ENCODE measurements at places on chromosomes 6 and 20.
A peak's percentile ranks its signal among the peaks of the same experiment; 100 is the strongest.

- DNase-seq, result no peak
These were observed 43.0 kb upstream of the PKHD1 start for GRCh38 chr6:52130440-52130839.

- DNase-seq, result no peak
These were observed 197.7 kb downstream of the ARID1B start for GRCh38 chr6:156974830-156975261.

DNA sequence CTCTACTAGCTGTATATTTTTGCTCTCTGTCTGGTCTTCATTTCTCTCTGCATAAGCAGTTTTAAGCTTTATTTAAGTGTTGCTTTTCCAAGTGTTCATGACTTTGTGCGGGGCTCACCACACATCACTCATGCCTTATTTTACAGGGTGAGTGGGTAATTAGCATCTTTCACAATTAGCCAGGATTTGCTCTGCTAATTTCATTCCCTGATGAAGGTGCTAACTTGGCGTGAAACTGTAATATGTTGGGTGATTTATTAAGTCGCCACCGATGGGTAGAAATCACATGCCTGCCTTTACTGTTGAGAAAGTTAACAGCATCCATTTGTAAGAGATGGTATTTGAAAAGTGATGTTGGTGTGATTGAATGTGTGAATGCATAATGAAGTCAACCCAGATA is 44.7 kb downstream of the DEFB114 start:
- no peak for DNase-seq

- no peak for DNase-seq
These were observed 10.8 kb downstream of the DYNLRB1 start for GRCh38 chr20:34527016-34527415.

DNA sequence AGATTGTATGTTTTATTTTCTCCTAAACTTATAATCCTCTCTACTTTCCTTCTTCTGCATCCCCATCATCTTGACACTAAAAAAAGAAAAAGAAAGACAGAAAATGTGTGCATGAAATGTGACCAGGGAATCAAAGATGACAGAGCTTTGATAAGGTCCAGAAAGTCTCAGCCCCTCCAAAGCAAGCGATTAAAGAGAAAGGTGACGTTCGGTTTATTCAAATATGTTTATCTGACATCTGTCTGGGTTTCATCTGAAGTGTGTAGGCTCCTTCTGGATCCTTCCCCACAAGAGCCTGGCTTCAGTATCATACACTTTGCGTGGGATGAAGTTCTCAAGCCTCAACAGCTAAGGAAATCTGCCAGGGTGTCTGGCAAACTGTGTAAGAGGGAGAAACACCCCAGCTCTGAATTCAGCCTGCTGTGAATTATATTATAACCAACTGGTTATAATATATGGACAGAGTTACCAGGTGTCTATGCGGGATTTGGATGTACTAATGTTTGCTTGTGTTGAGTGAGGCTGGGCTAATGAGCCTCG is 263.0 kb downstream of the ZNF217 start:
- no peak for DNase-seq

DNA sequence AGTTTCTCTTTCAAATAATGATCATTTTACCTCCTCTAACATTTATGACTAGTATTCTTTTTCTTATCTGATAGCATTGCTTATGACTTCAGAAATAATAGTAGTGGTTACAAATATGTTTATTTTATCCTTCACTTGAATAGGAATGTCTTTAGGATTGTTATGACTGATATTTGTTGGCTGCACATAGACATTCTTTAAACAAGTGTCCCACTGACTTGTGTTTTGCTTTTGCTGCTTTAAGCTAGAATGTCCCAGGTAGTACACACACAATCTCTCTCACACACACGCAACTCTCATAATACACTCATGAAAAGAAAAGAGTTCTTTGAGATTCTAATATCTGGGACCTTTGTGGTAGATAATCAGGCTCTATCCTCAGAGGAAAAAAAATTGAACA is 21.6 kb downstream of the KIAA1586 start:
- no peak for DNase-seq

DNA sequence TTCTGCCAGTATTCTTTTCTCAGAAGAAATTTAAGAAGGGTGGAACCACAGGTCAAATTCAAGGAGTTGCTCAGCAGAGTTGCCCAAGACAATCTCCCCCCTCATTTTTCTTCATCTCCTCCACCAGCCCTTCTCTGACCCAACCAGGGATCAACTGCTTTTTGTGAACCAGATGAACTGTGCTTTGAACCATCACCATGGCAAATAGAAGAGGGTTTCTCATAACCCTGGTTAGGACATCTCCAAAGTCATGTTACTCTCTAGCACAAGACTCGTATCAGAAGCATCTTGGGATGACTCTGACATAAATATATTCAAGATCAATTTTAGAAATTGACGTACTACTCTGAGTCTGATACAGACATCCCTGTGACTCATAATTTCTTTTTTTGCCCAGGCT is 130.7 kb downstream of the ALDH8A1 start:
- DNase-seq, result no peak

DNA sequence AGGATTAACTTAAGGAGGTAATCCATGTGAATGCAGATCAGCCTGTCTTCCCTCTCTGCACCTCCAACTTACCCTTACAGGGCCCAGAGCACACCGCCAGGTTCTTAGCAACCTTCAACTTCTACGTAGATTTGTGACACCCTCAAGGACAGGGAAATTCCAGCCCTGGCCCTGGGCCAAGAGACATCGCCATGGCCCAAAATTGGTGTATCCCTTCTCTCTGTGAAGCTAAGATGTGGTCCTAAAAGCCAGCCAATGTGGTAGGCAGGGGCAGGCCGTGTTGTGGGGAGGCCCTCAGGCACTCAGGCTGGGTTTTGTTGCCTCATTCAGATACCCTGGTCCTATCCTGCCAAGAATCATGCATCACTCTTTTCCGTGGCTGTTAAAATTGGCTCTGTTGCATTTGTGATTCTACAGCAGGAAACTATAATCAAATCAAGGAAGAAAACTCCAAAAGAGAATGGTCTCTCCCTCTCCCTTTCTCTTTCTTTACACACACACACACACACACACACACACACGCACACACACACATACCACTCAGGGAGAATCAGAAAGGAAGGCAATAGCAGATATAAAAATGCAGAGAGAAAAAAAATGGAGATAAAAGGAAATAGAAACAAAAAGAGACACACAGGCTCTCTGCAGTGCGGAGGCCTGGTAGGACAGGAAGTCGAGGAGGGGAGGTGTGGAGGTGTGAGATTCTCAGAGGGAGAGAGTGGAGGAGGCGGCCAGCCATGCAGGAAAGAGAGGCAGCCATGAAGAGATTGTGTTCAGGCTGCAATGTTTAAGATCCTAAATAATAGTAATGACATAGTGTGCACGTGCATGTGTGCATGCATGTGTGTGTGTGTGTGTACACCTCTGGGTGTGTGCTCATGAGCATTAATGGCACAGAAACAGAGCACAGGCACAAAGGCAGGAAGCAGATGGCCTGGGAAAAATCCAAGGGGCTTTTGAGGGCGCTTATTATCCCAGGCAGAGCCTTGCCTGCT is 201.8 kb upstream of the LRFN2 start:
- DNase-seq, result no peak

DNA sequence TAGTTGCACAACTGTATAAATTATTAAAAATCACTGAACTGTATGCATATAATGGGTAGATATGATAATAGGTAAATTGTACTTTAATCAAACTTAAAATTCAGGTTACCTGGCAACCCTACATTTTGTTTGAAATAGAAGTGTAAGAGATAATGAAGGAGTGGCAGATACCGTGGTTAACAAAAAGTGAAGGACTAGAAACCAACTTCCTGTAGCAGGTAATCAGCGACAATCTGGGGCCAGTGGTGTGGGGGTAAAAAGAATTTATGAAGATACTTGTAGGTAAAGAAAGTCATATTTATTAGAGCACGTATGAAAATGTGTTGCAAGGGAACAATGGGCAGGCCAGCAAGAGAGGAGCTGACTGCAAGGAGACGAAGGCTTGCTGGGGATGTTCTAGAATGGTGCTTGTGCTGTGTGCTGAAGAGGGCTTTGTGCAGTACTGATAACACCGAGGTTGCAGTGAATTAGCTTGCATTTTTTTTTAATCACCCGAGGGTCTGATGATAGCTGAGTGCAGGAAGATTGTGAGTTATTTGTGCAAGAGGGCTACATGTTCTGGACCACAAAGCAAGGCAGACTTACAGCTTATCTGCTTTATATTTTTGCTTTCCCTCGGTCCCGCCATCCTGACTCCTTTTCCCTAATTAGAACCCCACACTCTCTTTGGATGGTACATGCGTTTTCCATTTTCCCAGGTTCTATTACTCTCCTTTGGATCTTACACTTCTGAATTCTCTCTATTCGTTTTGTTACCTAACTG is 4.6 kb upstream of the ENPP1 start:
- no peak for DNase-seq

GRCh38 chr20:39214828-39215227 is 252.7 kb downstream of the DHX35 start:
- peak; percentile 86 for DNase-seq

DNA sequence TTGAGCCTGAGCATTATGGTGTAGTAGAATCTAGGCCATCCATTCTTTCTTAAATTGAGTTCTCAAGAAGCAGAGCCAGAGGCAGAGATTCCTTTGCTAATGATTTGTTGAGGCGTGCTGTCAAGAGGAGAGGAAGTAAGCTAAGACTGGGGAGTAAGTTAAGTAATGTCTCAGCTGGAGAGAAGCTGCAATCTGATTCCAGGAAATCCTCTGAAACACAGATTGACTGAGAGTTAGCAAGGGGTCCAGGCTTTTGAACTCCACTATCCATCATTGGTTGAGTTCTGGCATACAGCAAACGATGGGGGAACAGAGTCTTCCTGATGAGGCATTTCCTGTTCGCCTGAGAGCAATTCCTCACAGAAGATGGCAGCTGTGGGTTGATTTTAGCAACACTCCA is 207.4 kb upstream of the RAB32 start:
- DNase-seq, result no peak

DNA sequence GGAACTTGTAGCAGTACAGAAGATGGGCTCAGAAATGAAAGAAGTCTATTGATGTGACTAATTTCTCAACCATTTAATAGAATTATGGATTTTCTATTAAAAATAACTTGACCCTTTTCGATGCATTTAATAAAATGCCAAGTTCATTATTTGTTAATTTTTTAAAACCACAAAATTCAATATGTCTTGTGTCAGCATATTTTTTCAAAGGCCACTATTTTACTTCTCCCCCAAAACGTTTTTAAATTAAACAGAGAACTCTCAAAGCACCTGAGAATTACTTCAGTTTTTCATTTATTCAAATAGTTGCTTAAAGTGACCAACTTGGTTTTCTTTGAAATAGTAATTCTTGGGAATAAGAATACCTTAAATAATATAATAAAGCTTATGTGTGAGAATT is 8.6 kb downstream of the TOP1 start:
- no peak for DNase-seq

GRCh38 chr20:62032609-62033368 is 32.9 kb downstream of the TAF4 start:
- no peak for DNase-seq

GRCh38 chr6:152223636-152224035 is 413.5 kb downstream of the SYNE1 start:
- no peak for DNase-seq

DNA sequence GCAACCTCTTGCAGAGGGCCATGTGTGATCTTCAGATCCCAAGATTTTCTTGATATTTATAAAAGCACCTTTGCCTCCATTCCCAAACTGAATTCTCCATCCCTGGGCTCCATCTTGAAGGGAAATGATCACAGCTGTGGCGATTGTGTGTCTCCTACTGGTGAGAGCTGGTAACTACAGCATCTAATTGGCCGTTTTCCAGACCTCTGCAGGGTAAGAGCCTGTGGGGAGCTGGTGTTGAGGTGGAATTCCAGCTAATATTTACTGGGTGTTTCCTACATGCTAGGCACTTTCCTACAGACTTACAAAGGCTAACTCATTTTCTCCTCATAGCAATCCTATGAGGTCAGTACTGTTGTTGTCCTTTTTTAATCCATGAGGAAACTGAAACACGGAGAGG is 59.2 kb upstream of the FNDC1 start:
- DNase-seq, result peak; percentile 31

- DNase-seq, result no peak
These were observed 181.9 kb downstream of the SCP2D1 start for GRCh38 chr20:18995455-18995854.

DNA sequence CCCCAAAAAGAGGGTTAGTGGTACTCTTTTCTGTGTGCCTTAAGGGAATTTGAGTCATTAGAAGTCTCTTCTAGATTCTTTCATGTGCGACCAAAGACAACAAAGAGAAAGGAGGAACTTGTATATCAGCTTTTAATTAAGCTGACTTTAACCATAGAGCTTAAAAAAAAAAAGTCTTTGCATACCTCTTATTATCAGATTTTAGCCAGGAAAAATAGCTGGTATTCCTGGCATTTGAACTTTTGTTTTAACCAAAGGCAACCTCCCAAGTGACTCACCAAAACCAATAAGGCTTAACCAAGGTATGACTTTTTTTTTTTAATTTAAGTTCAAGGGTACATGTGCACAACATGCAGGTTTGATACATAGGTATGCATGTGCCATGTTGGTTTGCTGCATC is 375.0 kb downstream of the CDC5L start:
- no peak for DNase-seq

GRCh38 chr20:37362821-37363220 is 16.9 kb downstream of the SRC start:
- no peak for DNase-seq

- no peak for DNase-seq
These were observed 3.8 kb downstream of the SNPH start for GRCh38 chr20:1269850-1270249.

DNA sequence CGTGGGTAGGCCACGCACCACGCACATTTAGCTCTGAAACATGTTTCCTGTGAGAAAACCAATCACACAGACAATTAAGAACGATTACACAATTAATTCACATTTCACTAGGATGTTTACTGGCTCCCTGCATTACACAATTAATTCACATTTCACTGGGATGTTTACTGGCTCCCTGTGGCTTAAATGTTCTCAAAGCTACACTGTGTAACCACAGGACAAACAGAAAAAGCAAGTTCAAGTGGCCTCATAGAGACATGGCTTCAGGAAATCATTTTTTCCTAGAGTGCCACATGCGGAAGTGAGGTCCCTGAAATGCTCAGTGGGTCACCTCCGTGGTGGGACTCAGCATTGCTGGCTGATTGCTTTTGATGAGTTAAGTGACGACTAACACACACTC is 61.7 kb upstream of the XRN2 start:
- no peak for DNase-seq

DNA sequence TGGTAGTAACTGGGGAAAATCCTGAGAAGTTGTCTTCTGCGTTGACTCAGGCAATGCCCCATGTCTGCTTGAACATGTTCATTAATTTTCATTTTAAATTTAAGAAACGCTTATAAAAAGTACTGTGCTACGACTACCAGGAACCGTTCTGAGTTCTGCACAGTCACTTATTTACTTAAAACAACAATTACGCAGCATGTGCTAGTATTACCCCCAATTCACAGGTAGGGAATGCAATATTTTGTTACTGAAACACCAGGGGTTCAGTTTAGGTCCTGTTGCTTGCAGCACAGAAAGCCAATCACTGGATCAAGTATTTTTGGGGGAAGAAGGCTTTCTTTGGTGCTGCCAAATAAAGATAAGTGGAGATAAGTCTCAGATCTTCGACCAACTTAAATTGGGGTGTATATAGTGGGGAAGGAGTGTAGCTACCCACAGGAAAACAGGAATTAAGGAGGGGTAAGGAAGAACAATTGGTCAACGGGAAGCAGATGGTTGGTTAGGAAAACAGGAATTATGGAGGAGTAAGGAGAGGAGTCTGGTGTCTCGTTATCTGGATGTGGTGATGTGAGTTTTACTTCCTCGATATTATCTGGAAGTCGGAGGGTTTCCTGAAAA is 5.2 kb upstream of the LRP11 start:
- no peak for DNase-seq

- DNase-seq, result no peak
These were observed 32.6 kb downstream of the UTRN start for GRCh38 chr6:144317736-144318135.
